T1000 (cell line): ENCODE measurements at places on chromosomes 7 and 10.

DNA sequence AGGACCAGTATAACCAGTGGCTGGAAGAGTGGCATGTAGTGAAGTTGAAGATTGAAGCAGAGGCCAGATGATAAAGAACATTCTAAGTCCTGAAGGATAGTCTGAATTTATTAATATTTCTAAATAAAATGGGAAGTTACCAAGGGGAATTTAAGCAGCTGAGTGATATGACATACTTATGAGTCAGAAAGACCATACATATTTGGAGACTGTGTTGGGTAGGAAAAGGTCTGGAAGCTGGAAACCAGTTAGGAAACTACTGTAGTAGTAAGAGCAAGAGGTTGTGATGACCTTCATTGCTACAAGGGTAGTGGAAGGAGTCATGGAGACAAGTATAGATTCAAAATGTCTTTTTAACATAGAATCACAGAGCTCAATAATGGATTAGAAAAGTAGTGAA lies 752.3 kb downstream of the SUGCT start:
- no peak for DNase-seq

DNA sequence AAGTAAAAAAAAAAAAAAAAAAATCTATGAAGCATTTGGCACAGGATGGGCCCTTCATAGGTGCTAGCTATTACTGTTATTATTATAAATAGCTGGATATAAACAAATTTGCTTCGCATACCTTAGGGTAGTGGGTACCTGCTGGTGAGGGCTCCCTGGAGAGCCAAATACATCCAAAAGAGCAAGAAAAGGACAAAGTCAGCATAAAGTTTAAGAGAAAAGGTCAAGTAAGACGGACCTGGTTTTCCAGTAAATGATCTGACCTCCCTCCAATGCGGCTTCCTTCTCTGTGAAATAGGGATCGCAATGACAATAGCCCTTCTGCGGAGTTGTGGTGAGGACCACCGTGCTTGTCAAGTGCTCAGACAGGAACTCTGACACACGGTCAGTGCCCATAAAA lies 214.5 kb downstream of the SNX10 start:
- DNase-seq: no peak

GRCh38 chr10:71693377-71693776 lies 26.2 kb downstream of the C10orf105 start:
- no peak for DNase-seq

- no peak for DNase-seq
These were observed 79.6 kb downstream of the NEURL1 start for GRCh38 chr10:103573205-103573487.

GRCh38 chr10:70328018-70328417 lies 44.2 kb upstream of the NPFFR1 start:
- DNase-seq: no peak

- DNase-seq: no peak
These were observed 17.8 kb downstream of the HDAC9 start for GRCh38 chr7:18513343-18513742.

- no peak for DNase-seq
These were observed 56.1 kb downstream of the GPR85 start for GRCh38 chr7:113030489-113030888.

DNA sequence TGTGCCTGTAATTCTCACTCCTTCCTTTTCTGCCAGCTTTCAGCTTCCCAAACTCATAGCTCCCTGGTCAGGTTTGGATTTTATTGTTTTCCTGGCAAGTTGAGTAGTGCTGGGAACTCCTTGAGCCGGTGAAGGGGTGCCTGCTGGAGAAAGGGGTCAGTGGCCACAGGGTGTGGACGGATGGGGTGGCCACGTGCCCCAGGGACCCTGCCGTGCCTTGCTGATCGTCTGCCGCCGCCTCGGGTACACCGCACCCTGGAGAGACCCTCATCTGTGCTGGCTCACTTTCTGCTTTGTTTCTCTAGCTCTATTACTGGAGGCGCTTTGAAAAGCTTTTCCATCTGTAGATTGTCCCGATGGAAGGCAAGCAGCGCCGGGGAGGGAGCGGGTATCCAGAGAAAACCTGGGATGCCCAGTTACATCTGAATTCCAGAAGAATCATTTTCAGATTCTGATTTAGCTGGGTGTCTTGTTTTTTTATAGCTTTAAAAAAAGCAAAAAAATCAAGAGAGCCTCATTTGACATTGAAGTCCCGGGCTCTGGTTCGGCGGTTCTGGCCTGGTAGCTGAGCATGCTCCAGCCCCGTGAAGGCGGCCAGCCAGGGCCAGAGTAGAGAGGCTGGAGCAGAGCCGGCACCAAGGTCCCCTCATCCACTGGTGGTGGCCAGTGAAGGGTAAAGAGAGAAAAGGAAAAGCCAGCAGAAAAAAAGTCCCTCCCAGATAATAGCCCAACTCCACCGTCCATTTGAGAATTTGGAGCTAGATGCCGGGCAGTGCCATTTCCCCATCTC lies 510.9 kb upstream of the FOXK1 start:
- no peak for DNase-seq

DNA sequence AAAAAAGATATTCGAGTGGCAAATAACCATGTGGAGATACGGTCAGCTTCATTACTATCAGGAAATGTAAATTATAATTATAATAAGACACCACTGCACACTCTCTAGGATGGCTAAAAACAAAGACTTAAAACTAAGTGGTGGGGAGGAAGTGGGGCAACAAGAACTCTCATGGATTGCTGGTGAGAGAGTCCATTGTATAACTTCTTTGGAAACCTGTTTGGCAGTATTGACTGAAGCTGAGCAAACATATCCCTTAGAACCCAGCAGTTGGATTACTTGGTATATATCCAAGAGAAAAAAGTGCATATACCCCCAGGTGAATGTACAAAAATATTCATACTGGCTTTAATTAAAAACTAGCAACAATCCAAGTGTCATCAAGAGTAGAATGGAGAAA lies 133.7 kb upstream of the CTBP2 start:
- no peak for DNase-seq

GRCh38 chr7:91633013-91633441 lies 247.5 kb downstream of the MTERF1 start:
- DNase-seq: no peak

- DNase-seq: no peak
These were observed 300.9 kb upstream of the C7orf33 start for GRCh38 chr7:148289630-148290029.

GRCh38 chr7:126499481-126499880 lies 753.3 kb downstream of the GRM8 start:
- DNase-seq: no peak

- no peak for DNase-seq
These were observed 4.1 kb upstream of the BMPER start for GRCh38 chr7:33901199-33901598.

- no peak for DNase-seq
These were observed 82.5 kb upstream of the LRGUK start for GRCh38 chr7:134044682-134045081.

GRCh38 chr10:70458329-70459060 lies 17.0 kb upstream of the NODAL start:
- DNase-seq: no peak

DNA sequence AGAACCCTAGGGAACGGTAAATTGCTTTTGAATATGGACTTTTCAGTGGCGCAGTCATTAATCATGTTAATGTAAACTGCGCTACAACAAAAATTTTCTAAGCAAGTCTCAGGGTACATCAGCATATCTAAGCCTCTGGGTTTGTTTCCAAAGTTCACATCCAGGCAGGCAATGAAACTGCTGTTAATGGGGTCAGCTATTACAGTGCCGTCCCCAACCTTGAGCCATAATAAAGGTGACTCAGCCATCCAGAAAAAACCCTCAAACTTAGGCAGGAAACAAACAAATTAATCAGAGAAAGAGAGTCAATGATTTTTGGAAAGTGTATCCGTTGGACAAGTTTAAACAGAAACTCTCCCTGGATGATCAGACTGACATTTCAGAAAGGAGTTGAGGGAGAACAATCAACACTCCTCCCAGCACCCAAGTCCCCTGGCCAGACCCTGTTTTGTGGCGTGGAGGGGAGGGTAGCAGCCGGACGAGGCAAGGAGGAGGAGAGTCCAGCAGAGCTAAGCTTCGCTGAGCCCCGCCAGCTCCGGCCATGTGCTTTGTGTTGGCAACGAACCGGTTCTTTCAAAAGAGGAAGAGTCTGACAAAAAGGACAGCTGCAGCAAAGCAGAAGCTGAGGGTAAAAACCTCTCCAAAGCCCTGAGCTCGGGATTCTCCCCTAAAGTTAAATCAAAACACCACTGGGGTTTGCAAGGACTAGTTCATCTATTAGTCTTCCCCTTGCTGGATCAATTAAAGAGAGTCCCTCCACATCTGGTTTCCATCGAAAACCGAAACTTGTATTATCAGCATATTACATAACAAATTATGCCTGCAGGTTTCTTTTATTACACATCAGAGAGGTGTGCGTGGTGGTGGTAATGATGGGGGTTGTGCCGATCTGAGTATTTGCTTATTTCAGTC lies 3.6 kb downstream of the FAM53B start:
- peak; percentile 10 for DNase-seq

DNA sequence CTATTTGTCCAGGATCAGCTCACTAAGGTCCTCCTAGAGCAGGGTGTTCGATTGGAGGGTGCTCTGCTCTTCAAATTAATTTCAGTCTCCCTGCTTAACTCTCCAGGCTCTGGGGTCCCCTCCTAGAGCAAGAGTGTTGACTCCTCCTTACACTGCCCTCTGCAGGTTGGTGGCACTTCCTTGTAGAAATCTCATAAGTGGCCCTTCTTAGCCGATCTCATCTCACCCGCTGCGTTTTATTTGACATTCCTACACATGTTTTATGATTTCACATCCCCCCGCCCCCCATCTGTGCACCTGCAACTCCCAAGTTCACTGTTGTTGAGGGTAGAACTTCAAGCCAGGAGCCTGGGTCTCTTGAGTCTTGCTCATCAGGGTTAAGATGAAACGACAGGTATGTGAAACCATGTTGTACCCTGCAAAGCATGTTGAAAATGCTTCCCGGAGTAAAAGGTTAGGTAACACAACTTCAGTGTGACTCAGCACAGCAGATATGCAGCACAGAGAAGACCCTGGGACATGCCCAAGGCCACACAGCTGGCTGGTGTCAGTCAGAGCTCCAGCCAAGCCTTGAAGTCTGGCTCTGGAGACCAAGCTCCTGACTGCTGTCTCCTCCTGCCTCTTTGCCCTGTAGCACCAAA lies 171.2 kb downstream of the PRKAG2 start:
- no peak for DNase-seq

DNA sequence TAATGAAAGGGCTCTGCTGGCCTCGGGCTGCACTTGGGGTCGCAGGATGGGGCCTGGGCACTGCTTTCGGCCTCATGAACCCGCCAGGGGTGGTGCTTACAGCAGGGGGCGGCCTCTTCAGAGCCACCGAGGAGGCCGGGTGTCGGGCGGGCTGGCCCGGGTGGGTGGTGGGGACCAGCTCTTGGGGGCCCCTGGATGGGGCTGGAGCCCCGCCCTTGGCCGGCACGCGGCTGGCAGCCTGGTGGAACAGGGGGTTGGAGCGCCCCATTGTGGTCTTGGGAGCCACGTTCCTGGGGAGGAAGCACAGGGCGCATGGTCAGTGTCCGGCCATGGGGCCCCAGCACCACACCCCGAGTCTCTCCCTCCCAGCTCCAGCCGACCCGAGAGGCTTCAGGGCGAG lies 8.8 kb downstream of the ADAM8 start:
- no peak for DNase-seq

DNA sequence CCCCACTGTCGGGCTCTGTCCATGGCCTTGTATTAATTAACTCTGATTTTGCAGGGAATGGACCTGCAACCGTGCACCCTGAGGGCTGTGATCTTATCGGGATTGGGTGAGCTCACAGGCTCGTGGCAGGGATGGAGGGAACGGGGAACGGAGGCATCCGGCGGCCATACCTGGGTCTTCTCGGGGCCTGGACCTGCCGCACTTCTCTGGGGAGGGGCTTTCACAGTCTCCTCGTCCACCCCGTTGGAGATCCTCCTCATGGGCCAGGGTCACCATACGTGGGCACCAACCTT lies 57.5 kb upstream of the SHH start:
- no peak for DNase-seq

DNA sequence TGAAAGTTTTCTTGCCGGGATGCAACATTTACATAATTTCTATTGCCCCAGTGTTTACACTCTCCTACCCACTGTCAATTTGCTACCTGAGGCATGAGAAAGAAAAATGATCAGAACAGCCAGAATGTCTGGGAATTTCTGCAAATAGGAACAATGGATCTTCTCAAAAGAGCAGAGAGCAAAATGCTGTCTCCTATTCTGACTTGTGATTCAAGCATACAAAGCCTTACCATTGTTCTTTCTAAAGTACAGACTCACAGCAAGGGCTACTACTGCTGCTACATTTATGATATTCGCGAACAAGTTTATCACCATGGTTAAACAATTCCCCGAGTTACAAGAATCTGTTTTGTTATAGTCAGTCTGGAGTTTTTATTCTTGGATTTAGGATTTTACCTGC lies 329.9 kb upstream of the CELF2 start:
- no peak for DNase-seq

- DNase-seq: no peak
These were observed 44.3 kb upstream of the GLCCI1 start for GRCh38 chr7:7924303-7924702.

- DNase-seq: no peak
These were observed 2.2 kb downstream of the PPP1R3C start for GRCh38 chr10:91630625-91631024.

GRCh38 chr10:103287992-103288391 lies 11.1 kb downstream of the INA start:
- DNase-seq: no peak

DNA sequence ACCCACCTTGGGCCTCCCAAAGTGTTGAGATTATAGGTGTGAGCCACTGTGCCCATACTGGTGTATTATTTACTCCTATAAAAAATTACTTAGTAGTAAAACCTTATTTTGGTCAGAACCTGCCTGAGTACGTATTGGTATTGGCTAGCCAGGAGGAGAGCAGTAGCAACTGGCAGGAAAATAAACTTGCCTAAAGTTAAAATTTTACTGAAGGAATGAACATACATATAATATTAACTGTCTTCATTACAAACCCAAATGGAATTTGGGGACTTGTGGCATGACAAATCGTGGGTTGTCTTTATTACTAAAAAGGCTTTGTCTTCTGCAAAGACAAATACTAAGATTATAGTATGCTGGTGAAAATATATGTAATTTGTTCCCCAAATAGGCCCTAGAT lies 8.4 kb downstream of the RAB18 start:
- DNase-seq: no peak

DNA sequence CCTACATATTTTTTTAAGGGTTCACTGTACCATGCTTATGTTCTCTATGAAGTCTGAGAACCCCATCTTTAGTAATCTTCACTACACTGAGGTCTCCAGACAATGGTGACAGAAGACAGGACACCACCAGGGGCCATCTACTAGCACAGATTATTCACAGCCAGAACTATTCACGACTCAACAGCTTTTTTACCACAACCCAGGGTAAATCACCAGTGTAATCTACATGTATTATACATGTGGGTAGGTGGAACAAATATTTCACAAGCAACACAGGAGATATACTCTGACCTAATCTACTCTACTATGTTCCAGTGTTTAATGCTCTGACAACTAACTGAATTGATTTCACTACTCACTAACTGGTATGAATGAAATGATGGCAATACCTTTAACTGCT lies 136.1 kb downstream of the ELMO1 start:
- no peak for DNase-seq

GRCh38 chr7:75039709-75040108 lies 33.9 kb downstream of the RCC1L start:
- DNase-seq: no peak
